ENCODE measurements at places on chromosomes 5 and 9. TPM values are rescaled to one million over a fixed set of nuclear protein-coding genes. Genes with fewer than 3 reads are reported as not detected.

Gene SHISAL2B
- 0.16 TPM for total RNA-seq

Gene FGD3
- total RNA-seq, result not detected

Gene DND1
- total RNA-seq, result 0.17 TPM

Gene LCN1
- not detected for total RNA-seq

Gene CBY3
- total RNA-seq, result 0.16 TPM

Gene INSL4
- not detected for total RNA-seq

Gene STPG3
- total RNA-seq, result not detected

Gene RAB3C
- not detected for total RNA-seq

Gene LAMC3
- 0.09 TPM for total RNA-seq

Gene SLIT3
- total RNA-seq, result 0.95 TPM

Gene CDKN2A
- total RNA-seq, result 28.2 TPM

Gene SURF1
- 32.8 TPM for total RNA-seq

Gene CTNND2
- total RNA-seq, result not detected

Gene OBP2B
- total RNA-seq, result not detected

Gene TEX10
- total RNA-seq, result 23.3 TPM

Gene C9orf78
- 58.6 TPM for total RNA-seq

Gene PDE6A
- not detected for total RNA-seq

Gene SLC6A19
- not detected for total RNA-seq

Gene IRX1
- 0.09 TPM for total RNA-seq

Gene RORB
- total RNA-seq, result 2.0 TPM

Gene PLPP7
- 1.7 TPM for total RNA-seq

Gene TMEFF1
- total RNA-seq, result 2.3 TPM

Gene SLC45A2
- under 0.01 TPM for total RNA-seq

Gene IFNK
- not detected for total RNA-seq

Gene AJM1
- 0.95 TPM for total RNA-seq

Gene PCDHGA8
- 4.4 TPM for total RNA-seq

Gene TRIM14
- total RNA-seq, result 0.94 TPM

Gene NIM1K
- 4.2 TPM for total RNA-seq

Gene PAEP
- not detected for total RNA-seq

Gene ADRB2
- 0.32 TPM for total RNA-seq

Gene LCN10
- total RNA-seq, result not detected

Gene KIF4B
- total RNA-seq, result 0.09 TPM
